ENCODE measurements at places on chromosomes 3 and 15. TPM values are rescaled to one million over a fixed set of nuclear protein-coding genes. Genes with fewer than 3 reads are reported as not detected.

GRCh38 chr15:60631620-60632019, 152.7 kb upstream of the ICE2 start:
- DNase-seq = no peak
- H3K27me3 ChIP-seq = no peaks in the 10 kb centered on the region
- no peaks in the 10 kb centered on the region for H3K36me3 ChIP-seq
- H3K4me1 ChIP-seq = no peaks in the 10 kb centered on the region

DNA sequence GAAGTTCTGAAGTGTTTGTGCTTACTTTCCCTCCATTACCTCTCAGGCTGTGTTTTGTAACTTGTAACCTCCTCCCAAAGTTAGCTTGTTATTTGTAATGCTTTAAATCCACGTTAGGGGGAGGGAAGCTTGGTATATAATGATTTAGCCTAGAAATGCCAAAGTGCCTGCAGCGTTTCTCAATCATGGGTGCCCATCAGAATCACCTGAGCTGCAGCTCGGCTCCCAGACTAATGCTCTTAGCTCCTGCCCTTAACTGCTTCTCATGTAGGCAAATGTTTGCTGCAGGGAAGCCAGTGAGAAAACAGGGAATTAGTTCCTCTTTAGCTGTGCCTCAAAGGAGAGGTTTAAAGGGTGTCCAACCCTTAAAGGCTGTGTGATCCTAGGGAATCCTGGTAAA, 219.2 kb upstream of the NAALADL2 start:
- H3K27ac ChIP-seq = no peak overlapping the region
- no peaks in the 10 kb centered on the region for H3K36me3 ChIP-seq
- no peaks in the 10 kb centered on the region for H3K27me3 ChIP-seq
- no peak overlapping the region for H3K4me3 ChIP-seq
- DNase-seq = no peak

DNA sequence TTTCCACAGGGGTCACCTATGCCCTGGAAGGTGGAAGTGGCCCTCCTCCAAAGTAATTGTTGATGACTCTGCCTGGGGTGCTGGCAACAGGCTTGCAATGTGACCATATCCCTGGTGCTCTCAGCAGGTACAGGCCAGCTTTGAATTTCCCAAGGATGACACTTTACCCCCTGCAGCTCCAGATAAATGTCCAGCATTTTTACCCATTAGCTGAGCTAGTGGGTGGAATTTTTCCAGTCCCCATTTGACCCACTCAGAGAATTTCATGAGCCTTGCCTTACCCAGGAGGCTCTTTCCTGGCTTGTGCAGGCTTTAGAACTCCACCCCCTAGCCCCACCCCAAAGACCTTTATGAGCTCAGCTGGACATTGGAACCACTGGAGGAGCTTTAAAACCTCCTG, 77.6 kb downstream of the ST8SIA2 start:
- no peak overlapping the region for H3K27ac ChIP-seq
- no peak for DNase-seq
- H3K27me3 ChIP-seq = no peaks in the 10 kb centered on the region
- no peaks in the 10 kb centered on the region for H3K4me1 ChIP-seq

GRCh38 chr3:149448331-149448831, 26.1 kb upstream of the TM4SF4 start:
- DNase-seq = no peak
- H3K4me1 ChIP-seq = no peaks in the 10 kb centered on the region
- H3K27me3 ChIP-seq = no peaks in the 10 kb centered on the region
- no peaks in the 10 kb centered on the region for H3K36me3 ChIP-seq
- H3K27ac ChIP-seq = no peak overlapping the region
- H3K4me3 ChIP-seq = no peak overlapping the region

DNA sequence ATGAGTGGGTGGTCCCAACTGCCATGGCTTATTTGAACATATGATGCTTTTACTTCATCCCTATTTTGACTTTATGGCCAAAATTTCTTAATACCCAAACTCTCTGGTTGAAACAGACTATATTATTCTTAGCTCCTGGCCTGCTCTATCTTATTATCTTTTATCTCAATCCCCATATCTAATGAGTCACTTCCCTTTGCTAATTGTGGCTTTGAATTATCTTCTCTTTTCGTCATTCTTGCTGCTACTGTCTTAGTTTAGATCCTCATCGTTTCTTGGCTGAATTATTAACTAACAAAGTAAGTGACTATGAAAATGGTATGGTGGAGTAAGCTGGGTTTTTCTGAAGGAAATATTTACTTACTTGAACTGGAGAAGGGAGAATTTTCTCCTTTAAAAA, 28.2 kb upstream of the DNAJC19 start:
- no peaks in the 10 kb centered on the region for H3K4me1 ChIP-seq
- no peak overlapping the region for H3K4me3 ChIP-seq
- no peaks in the 10 kb centered on the region for H3K36me3 ChIP-seq

DNA sequence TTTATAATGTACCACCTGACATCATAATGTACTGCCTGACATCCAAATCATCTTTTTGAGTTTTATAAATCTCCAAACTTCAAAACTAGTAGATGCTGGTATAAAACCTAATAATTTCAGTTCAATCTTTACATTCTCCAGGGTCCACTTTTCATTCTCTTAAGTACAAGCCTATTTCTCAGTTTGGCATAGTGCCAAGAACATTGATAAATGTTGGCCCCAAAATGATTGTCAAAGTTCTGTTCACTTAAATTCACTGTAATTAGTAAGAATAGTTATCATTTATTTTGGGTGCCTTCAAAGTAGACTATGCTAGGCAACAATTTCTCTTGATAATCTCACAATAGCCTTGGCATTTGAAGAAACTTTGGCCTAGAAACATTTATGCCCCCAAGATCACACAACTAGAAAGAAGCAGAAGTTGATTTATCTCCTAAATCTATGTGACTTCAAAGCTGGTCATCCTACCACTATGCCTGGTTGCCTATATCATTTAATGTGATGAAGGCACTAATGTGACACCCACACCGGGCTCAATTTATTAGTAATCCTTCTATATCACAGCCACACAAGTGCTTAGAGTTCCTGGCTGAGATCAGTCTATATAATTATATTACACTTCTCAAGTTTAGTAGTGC, 101.7 kb downstream of the ZNF609 start:
- no peak overlapping the region for H3K4me3 ChIP-seq
- H3K36me3 ChIP-seq = no peaks in the 10 kb centered on the region
- H3K27me3 ChIP-seq = no peaks in the 10 kb centered on the region
- H3K27ac ChIP-seq = no peak overlapping the region
- peaks cover 8% of the 10 kb centered on the region for H3K4me1 ChIP-seq

DNA sequence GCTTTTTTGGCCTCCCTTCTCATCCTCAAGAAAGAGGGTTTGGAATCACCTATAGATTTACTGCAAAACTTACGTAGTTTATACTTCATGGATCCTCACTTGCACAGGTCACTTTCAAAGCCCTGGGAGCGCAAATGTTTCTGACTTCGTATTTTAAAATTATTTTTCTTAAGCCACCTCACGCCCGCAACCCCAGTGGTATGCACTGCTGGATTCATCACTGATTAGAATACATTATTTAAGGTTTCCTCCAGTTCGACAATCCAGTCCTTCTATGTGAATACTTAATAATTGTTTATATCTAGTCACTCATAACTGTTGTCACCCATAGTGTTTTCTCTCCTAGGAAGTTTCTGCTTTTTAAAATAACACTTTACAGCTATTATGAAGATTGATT, 339.9 kb downstream of the CHL1 start:
- no peaks in the 10 kb centered on the region for H3K4me1 ChIP-seq
- no peaks in the 10 kb centered on the region for H3K36me3 ChIP-seq
- H3K4me3 ChIP-seq = peak overlapping the region; percentile 25

GRCh38 chr15:76932135-76932966, 802 bp downstream of the RCN2 start:
- no peaks in the 10 kb centered on the region for H3K36me3 ChIP-seq
- no peaks in the 10 kb centered on the region for H3K27me3 ChIP-seq
- DNase-seq = no peak
- H3K4me3 ChIP-seq = peak overlapping the region; percentile 80
- H3K27ac ChIP-seq = peak overlapping the region; percentile 74

DNA sequence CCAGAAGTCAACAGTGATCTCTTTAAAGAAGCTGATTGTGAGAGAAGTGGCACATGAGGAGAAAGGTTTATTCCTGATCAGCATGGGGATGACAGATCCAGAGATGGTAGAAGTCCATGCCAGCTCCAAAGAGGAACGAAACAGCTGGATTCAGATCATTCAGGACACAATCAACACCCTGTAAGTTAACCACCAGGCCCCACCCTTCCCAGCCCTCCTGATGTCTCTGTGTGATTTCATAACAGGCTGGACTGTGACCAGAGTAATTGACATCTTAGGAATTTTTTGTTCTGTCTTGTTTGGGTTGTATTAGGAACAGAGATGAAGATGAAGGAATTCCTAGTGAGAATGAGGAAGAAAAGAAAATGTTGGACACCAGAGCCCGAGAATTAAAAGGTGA, 67.7 kb downstream of the KLHL25 start:
- H3K4me3 ChIP-seq = no peak overlapping the region
- peaks cover 97% of the 10 kb centered on the region for H3K36me3 ChIP-seq
- H3K27me3 ChIP-seq = no peaks in the 10 kb centered on the region

- H3K36me3 ChIP-seq = no peaks in the 10 kb centered on the region
- no peak overlapping the region for H3K27ac ChIP-seq
- peaks cover 26% of the 10 kb centered on the region for H3K4me1 ChIP-seq
- H3K27me3 ChIP-seq = no peaks in the 10 kb centered on the region
- H3K4me3 ChIP-seq = no peak overlapping the region
Measured at GRCh38 chr3:27507515-27508266, 23.5 kb upstream of the SLC4A7 start.

DNA sequence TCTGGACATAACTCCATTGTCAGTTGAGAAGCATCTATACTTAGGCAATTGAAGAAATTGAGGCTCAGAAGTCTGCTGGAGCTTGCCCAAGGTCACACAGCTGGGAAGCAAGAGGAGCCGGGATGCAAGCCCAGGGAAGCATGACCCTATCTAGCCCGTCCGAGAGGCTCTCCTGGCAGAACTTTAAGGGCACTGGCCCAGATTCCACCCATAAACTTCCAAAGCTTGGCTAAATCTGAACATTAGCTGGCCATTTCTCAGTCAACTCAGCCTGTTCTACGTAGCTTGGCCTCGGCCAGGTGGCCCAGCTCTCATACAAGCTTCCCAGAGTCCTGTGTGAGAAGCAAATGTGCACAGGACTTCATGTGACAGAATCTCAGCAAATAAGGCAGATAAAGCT, 75.8 kb downstream of the LRIG1 start:
- H3K4me1 ChIP-seq = peaks cover 7% of the 10 kb centered on the region
- no peaks in the 10 kb centered on the region for H3K27me3 ChIP-seq
- H3K4me3 ChIP-seq = no peak overlapping the region
- no peak for DNase-seq

NECTIN3 gene
- 9.9 TPM for total RNA-seq

UBA5 gene
- 35.4 TPM for total RNA-seq

APBA2 gene
- total RNA-seq = 0.82 TPM

SPSB4 gene
- not detected for total RNA-seq

ZBTB47 gene
- 15.3 TPM for total RNA-seq

AHSG gene
- not detected for total RNA-seq

Measured in esophagus squamous epithelium (tissue), 5 donors.